ENCODE measurements at places on chromosomes 4 and X.

GRCh38 chrX:122641136-122641535, 542.9 kb upstream of the GRIA3 start:
- DNase-seq: no peak

DNA sequence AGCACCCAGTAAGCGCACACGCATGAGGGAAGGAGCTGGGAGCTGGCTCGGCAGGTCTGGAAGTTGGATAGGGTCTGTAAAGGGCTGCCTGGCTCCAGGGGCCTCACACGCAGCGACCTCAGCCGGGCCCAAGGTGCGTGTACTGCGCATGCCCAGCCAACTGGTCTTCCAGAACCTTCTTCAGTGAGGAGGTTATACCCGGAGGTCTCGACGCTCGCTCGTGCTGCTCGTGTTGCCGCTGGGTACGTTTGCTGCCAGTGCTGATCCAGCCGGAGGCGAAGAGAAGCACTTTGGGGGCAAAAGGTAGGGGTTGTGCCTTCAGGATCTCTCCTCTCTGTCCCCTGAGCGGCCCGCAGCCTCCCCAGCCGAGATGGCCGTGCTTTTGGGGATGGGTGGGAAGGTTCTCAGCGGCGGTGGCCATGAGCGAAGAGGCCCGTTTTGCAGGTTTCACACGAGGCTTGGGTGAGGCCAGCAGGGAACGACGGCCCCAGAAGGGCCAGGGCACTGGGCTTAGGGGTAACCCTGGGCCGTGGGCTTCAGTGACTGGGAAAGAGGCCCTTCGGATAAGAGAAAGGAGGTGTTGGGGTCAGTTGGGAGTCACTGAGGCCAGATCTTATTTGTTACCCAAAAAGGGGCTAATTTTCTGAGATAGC, 3.8 kb upstream of the CXCL9 start:
- no peak for DNase-seq

DNA sequence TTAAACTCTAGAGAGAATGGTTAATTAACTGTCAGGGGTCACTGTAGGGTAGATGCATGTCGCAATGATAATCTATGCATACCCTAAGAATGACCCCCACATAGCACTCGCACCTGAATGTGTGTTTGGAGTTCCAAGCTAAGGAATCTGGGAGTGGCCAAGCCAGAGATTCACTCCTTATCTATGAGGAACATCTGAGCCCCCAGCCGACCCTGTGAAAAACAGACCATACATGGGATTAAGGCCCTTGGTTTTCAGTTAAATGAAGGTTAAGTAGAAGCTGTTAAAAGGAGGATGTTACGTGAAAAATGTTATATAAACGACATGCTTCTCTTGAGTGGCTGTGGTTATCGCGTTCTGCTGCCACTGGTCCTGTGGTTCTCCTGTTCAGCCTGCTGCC, 147.2 kb downstream of the RELL1 start:
- no peak for DNase-seq

GRCh38 chr4:76539979-76540378, 105.0 kb downstream of the SHROOM3 start:
- DNase-seq: no peak

DNA sequence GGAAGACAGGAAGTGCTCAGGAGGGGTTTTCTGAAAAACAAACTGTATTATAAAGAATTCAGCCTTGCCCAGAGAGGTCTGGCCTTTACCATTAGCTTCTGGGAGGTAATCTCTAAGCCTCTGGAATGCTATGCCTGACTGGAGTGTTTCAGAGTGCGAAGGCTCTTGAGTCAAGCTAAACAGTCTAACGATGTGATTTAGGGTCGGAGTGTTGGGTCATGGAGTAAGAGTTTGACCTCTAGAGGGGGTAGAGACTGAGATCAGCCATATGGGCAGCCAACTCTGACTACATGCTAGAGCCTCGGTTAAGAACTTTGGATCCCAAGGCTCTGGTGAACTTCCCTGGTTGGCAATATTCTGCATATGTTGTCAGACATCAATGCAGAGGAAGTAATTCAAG, 15.0 kb downstream of the BOD1L1 start:
- no peak for DNase-seq

- DNase-seq: no peak
Observed at GRCh38 chrX:40460926-40461325, 119.8 kb upstream of the ATP6AP2 start.

DNA sequence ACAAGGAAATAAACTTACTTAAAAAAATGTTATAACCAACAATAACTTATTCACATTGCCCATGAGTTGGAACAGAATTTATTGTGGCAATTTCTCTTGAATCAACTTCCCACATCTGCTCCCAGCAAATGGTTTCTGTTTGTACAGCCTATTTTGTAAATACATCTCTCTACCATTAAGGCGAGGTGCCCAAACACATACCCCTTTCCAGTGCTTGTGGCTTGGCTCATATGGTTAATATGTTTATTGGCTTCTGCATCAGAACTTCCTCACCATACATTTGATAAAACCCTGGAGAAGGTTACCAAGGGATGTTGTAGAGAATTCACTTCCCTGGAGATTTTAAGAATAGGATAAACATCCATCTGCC, 207.1 kb downstream of the SOWAHB start:
- DNase-seq: peak; percentile 12

DNA sequence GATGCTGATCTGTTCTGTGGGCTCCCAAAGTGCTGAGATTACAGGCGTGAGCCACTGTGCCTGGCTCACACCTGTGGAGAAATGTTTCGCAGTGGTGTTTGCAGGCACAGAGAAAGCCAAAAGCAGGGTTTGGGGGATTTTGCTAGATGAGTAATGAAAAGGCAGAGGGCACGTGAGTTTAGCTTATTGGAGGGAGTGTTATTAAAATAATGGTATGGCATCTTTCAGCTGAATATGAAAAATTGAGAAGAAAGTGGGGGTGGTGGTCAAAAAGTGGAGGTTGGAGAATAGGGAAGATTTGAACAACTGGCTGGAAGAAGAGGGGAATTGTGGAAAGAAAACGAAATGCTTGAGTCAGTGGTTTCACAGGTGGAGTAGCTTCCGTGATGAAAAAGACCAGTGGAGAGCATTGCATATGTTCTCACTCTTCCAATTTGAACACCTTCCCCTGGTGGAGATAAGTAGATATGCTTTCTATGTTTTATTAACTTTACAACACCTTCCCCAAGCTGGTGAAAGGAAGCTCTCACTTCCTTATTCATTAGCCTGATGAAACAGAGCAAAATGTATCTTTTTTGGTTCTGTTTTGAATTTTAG, 1.1 kb upstream of the CHST7 start:
- DNase-seq: peak; percentile 1
